ENCODE measurements at places on chromosomes 6 and 20.

DNA sequence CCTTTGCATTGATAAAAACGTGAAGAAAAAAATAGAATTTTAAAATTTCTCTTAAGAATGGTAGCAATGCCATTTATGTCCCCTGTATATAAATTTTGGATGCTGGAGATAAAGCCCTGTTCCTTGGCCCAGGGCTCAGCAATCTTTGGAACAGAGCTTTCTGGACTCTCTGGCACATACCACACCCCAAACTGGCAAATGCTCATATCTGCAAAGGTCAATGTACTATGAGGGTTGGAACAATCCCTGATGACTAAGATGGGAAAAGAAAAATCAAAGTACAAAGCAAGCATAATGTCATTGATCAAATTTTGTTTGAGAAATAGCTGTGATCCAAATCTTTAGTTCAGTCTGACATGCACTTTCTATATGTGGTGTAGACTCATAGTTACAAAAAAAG is 158.1 kb upstream of the HCRTR2 start:
- DNase-seq = no peak

- no peak for DNase-seq
These were observed 235.0 kb upstream of the GMDS start for GRCh38 chr6:2480267-2480966.

DNA sequence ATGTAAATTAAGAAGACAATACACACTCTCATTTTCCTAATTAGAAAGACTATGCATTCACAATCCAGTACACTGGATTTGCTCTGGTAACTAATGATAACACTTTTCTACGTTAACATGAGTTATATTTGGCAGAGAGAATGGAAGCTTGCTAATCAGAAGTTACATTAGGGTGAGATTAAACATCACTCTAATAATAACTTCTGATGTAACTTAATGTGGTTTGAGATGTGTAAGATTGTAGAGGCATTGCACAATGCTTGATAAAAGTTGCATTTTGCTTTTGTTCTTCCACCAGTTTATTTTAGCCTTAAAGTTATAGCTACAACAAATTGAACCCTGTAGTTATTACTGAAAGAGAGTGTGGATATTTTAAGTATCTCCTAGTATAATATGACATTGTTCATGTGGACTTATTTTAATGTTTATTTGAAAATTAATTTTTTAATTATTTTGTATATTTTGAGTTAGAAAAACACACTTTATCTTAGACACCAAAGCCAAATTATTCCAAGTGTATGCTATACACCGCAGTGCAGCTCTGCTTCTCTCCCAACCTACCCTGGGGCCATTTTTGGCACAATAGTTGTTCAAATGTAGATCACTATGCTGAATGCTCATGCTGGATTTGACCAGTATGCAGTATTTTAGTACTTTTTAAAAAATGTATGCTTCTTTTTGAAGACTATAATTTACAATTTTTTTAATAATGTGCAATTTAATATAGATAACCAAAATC is 143.2 kb downstream of the SLC16A10 start:
- peak; percentile 90 for DNase-seq

- DNase-seq = no peak
These were observed 554.4 kb downstream of the KIF16B start for GRCh38 chr20:16018881-16019280.

GRCh38 chr20:46190478-46191167 is 72.5 kb downstream of the CD40 start:
- no peak for DNase-seq

DNA sequence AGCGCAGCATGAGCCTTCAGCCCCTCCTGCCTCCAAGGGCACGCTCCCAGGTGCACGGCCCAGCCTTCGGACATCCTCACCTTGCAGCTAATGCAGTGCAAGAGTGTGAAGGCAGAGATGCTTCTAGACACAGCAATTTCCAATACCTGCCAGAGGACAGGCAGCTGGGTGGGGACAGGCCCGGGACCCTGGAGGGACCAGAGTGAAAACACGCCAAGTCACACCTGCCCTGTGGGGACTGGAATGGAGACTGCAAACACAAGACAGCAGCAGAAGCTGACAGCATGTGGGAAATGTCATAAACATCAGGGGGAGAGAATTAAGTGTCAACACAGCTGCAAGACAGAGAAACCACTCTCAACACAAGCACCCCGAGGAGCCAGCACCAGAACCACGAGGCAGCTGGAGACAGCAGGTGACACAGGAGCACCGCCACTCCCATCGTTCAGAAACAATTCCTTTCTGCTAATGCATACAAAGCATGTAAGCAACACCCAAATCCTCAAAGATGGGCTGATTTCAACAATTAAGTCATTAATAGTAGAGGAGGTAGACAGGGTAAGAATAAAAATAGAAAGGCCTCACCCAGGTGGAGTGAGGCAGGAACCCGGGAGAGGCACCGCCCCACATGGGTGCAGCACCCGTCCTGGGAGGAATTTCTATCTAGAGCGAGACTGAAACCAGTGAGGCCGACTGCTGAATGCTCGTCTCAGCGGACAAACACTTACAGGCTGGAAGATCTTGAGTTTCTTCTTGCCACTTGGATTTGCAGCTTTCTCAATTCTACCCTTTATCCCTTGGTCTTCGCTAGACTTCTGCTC is 17.1 kb downstream of the DIDO1 start:
- no peak for DNase-seq

DNA sequence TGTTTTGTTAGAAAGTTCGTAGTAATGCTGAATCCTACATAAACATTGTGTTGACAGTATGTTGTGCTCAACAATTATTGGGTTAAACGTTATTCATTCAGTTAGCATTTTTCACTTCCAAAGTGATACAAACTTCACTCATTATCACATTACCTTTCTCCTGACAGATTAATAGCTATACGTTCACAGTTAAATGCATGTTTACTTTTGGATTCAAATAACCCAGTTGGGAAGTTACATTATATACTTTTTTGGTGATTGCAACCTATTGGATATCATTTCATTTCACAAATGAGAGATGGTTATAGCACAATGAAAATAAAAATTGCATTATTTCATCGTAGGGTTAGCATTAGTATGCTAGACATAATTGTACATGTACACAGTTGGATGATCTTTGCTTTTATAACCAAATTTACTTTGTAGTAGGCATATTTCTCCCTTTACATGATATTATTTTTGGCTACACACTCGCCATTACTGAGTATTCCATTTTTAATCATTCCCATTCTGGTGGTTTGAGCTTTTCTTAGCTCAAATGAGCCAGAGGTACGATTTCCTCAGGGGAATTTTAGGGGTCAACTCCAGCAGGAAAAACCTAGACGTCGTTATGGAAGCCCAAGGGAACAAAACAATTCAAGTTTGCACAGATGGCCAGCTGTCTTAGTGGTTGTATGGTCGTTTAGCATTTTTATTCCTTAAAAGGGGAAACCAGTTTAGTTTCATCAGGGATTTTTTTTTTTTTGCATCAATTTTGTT is 2.1 kb upstream of the HIVEP1 start:
- no peak for DNase-seq

GRCh38 chr6:107080036-107080435 is 35.3 kb downstream of the BEND3 start:
- peak; percentile 14 for DNase-seq

- DNase-seq = no peak
These were observed 47.1 kb downstream of the MCUR1 start for GRCh38 chr6:13767121-13767808.

GRCh38 chr6:167590193-167590592 is 236.5 kb upstream of the AFDN start:
- DNase-seq = no peak

DNA sequence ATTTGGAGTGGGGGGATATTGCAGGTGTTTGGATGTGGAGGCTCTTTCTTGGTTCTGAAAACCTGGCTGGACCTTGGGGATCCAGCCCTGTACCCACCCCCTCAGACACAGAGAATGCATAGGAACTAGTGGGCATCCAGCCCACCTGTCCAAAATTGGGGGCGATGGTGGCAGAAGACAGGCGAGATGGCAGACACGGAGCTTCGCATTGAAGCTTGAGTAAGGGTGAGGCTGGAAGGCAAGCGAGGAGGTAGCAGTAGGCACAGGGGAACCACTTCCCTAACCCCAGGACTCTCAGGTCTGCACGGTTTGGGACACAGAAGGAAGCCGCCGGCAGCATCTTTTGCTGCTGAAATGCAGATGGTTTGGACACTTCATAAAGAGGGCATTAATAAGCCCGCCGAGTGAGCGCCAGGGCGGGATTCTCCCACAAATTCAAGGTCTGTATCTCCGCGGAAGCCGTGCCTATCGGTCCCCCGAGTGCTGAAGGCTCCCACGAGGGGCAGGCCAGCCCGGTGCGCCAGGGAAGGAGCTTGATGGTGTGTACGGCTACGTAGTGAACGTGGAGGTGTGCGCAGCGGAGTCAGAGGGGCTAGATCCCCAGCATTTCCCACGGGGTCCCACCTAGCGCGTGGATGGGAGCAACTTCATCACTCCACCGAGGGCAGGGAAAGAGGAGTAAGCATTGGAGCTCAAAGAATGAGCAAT is 1.6 kb upstream of the FOXA2 start:
- DNase-seq = no peak

DNA sequence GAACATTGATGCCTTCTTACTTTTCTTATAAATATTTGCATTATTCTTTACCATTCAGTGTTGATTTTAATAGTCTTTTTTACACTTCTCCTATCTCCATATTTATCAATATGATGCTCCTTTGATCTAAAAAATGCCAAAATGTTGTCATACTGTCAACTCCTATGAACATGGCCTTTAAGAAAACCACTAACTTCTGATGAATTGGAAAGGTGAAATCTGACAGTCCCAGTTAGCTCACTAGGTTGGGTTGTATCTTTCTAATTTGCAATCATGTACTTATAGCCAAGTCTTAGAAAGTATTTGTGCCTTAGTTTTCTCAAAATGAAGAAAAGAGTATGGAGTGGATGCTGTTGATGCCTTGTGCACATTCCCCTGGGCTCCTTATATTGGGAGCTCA is 75.4 kb upstream of the SPACA1 start:
- DNase-seq = no peak

DNA sequence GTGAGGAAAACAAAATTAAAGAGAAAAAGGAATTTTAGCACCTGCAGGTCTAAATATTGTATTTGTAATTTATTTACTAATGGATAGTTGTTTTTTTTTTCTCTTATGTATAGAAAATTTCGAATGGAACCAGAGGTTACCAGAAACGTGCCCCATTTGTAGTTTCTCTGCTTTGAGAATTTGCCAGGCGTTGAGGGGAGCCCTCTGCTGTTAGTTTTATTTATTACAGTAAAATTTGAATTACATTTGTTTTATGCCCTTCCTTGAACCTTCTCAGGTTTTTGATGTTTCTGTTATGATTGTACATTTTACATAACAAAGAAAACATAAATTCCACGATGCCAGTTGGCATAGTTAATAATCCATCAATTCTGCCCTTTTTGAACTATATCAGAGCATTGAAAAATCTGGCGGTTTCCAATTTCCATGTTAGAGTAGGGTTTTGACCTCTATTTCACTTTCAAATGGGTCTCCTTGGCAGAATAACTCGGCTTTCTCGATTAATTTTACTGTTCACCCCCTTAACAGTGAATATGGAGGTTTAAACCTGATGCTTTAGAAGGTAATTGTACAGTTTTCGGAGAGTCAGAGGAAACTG is 35.1 kb upstream of the RFPL4B start:
- no peak for DNase-seq

GRCh38 chr6:42783876-42784642 is 2.2 kb downstream of the BICRAL start:
- DNase-seq = peak; percentile 27

GRCh38 chr6:129946439-129947140 is 71.8 kb upstream of the L3MBTL3 start:
- DNase-seq = no peak

- peak; percentile 92 for DNase-seq
These were observed 18.7 kb upstream of the TOP1 start for GRCh38 chr20:41009946-41010345.

GRCh38 chr20:44196271-44196670 is 9.3 kb upstream of the JPH2 start:
- DNase-seq = no peak

- DNase-seq = peak; percentile 93
These were observed at the start of gene DDX43 for GRCh38 chr6:73394577-73395354. DDX43 (plus strand) TSS chr6:73394828; CDS start chr6:73394906, 78 bp downstream.

DNA sequence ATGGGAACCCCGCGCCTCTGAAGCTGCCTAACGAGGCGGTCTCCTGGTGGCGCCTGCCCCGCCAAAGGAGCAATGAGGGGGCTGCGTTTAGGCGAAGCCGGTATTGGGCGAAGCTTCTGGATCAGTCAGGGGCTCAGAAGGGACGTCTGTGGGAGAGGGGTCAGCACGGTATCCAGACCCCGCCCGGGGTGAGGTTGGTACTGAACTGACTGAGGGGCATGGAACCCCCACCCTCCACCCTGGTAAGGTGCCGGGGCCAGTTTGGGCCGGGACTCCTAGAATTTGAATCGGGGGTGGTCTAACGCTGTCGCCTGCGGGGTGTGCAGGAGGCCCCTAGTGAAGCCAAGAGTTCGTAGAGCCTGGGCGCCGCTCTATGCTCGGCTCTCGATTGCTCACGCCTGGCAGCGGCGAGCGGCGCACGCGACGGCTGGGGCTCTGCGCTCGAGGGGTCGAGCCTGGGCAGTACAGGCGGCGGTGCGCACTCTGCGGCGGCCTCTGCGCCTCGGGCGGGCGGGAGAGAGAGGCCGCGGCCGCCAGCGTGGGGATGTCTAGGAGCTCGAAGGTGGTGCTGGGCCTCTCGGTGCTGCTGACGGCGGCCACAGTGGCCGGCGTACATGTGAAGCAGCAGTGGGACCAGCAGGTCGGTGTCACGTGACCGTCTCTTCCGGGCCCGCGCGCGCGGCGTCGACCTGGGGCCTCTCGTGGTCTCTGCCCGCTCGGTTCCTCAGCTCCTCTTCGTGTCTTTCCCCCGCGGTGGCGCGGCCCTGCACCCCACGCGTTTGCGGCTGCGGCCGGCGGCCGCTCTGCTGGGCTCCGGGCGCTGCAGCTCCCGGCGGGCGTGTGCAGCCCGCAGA is at the start of the genes KAT14 and PET117:
Gene KAT14 (plus strand): TSS at position 452 of the 854 bp plus-strand sequence. CDS start 4,798 bp downstream, outside the sequence.
Gene PET117 (plus strand): TSS at position 452 of the 854 bp plus-strand sequence. CDS start 93 bp downstream, at position 545.
- peak; percentile 90 for DNase-seq

- DNase-seq = no peak
These were observed 3.8 kb upstream of the PDYN start for GRCh38 chr20:1997483-1998192.

DNA sequence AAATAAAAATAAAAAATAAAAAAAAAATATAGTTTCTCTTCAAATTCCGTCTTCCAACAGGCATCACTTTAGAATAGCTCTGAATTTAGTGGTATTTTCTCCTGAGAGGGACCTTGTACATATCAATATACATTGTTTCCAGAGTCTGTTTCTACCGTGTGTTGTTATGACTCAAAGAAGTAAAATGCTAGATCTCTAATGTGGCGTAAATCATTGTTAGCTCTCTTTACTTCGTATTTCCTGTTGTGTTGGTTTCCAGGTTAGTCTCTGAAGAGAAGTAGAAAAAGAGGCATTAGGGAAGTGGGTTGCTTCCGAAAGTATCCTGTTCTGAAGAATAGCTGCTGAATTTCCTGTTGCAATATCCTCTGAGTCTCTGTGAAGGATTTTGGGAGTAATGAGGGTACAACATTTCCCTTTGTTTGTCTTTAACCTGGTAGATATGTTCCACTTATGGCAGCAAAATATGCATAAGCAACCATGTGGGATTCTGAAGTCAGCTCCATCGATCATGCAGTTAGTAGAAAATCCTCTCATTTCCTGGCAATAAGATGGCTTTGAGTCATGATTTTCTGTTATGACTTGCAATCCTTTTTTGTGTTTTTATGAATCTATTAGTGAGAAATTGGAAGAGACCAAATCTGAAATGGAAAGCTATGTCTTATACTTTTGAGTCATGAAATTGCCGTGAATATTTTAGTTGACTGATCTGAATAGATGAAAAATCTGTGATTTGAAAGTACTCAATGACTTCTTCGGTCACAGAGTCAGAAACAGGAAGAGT is 42.0 kb upstream of the MCHR2 start:
- no peak for DNase-seq
